ENCODE measurements at places on chromosomes 1 and 21.

DNA sequence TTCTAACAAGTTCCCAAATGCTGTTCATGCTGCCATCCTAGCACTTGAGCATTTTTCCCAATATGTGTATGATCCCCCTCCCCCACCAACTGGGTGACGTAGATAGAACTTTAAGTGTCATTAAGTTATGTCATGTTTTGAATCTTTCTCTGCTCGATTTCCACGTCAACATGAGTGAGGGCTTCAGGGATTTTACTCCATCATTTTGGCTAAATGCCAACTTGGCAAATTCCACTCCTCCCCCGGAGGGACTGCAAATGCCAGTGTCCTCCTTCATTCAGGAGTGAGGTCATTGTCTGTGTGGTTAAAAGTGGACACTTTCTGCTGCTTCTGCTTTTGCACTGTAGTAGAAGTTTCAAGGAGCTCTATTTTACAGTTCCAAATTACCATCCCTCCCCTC, 201.7 kb downstream of the FGGY start:
- DNase-seq, result no peak

GRCh38 chr1:184614667-184615066, 140.0 kb downstream of the EDEM3 start:
- DNase-seq, result no peak

DNA sequence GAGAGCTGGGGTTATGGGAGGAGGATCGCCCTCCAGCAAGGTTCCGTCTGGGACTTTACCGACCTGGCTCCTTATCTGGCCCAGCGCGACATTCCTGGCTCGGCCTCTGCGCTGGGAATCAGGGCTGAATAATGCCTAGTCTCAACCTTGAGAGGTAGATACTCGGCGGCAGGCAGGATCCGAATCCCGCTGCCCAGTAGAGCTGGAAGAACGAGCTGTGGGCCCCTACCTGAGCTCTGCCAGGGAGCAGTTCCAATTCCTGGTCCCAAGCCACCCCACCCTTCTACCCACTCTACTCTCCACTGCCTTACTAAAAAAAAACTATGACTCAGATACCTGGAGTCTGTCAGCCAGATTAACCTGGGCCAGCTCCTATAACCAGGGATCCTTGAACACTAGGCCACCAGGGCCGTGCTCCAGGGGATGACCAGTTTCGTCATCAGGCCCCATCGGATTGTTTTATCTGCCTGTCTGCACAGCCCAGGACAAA, 53.6 kb downstream of the RHBG start:
- no peak for DNase-seq

DNA sequence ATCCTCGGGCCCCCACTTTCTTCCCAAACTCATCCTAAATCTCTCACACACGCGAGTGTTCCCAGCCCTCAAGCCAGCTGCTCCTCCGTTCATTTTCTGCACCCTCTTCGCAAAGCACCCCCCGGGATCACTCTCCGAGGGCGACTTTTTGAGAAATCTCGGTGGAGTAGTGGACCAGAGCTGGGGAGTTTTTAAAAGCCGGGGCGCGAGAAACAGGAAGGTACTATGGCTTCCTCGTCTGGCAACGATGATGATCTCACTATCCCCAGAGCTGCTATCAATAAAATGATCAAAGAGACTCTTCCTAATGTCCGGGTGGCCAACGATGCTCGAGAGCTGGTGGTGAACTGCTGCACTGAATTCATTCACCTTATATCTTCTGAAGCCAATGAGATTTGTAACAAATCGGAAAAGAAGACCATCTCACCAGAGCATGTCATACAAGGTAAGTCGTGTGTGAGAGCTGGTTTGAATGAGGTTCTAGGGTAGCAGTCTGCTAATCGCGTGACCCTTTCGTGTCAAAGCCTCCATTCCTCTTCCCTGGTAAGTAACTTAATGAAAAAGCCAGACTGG, 800 bp downstream of the DR1 start:
- peak; percentile 17 for DNase-seq

GRCh38 chr1:86156566-86157455, at the start of gene COL24A1:
TSS of gene COL24A1 (minus strand) at chr1:86156772. CDS start at chr1:86156396, 376 bp downstream.
- no peak for DNase-seq

GRCh38 chr1:167457936-167458584, 60.3 kb downstream of the CD247 start:
- DNase-seq, result no peak

DNA sequence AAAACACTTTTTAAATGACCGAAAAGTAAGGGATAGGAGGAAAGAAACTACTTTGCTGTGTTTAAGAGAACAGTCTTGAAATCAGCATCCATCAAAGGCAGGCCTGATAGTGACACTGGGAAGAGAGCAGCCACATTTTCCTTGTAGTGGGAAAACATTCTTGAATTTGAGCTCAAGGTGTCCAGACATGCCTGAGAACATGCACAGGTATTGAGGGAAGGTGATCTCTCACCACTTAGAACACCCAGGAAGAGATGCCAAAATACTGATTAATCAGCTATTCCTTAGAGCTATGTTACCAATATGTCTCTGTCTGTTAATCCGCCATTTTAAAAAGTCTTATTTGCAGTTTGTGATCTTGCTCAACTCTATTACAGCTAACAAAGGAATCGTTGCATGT, 25.9 kb downstream of the IL12RB2 start:
- no peak for DNase-seq

GRCh38 chr1:2530513-2531361, 674 bp upstream of the HES5 start:
- no peak for DNase-seq

- no peak for DNase-seq
These were observed 72.5 kb downstream of the ST6GALNAC5 start for GRCh38 chr1:76939817-76940216.

GRCh38 chr1:227429447-227430359, 111.4 kb upstream of the CDC42BPA start:
- no peak for DNase-seq

GRCh38 chr1:207897188-207897587, 13.7 kb downstream of the CD34 start:
- no peak for DNase-seq

- no peak for DNase-seq
These were observed 5.0 kb downstream of the SYT11 start for GRCh38 chr1:155864393-155864792.

GRCh38 chr1:16425125-16426025, 11.8 kb downstream of the SPATA21 start:
- DNase-seq, result no peak

- DNase-seq, result no peak
These were observed 581.1 kb downstream of the KCNT2 start for GRCh38 chr1:196027127-196027526.

- no peak for DNase-seq
These were observed 18.8 kb upstream of the GPR137B start for GRCh38 chr1:236123563-236123962.

DNA sequence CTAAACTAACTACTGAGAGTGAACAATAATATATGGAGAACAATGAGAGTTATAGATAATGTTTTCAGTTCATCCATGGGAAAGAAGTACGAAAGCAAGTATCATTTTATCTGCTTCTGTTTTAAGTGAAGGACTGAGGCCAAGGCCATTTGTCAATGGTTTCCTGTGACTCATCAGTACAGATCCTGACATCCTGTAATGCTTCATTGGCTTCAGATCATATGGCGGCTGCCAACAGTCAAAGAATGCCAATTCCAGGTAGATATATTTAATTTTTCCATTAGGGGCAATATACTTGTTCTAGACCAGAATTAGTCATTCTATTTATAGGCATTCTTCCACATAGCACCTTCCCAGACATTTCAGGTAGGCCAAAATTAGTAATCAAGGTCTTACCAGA, 97.3 kb downstream of the USH2A start:
- no peak for DNase-seq

DNA sequence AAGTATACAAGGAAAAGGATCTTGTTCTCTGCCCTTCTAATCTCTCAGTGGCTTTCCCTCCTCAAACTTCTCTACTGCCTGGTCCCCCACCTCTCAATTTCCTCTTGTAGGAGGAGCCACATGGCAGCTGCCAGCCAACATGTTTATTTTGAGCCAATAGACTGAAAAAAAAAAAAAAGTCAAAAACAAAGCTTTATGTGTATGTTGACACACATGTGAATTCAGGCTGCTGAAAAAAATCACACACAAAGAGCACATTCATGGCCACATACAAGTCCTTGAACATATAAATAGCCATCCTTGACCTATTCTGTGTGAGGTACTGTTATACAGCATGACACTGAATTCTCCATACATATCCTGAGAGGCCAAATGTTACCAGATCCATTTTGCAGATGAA, 3.7 kb downstream of the PTPN14 start:
- DNase-seq, result no peak

DNA sequence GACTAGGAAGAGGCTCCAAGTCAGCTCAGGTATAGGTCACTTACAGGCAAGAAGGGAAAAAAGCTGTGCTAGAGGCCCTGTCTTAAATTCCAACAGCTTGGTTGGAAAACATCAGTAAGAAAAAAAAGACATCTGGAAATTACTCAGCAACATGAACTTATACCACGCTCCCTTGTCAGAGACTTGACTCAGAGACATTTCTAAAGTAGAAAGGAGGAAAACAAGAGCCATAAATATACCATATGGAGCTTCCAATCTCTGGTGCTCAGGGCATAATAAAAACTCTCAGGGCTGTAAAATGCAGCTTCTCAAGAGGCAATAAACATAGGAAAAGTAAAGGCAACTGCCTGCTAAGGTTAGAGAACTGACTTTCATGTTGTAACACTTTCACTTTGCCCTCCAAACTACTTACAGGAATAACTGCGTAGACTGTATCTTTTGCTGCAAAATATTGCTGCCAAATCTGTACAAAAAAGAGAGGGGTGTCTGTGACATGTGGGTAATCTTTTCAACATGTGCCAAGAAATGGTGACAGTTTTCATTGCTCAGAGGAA, 14.7 kb downstream of the ATPAF1 start:
- DNase-seq, result no peak

DNA sequence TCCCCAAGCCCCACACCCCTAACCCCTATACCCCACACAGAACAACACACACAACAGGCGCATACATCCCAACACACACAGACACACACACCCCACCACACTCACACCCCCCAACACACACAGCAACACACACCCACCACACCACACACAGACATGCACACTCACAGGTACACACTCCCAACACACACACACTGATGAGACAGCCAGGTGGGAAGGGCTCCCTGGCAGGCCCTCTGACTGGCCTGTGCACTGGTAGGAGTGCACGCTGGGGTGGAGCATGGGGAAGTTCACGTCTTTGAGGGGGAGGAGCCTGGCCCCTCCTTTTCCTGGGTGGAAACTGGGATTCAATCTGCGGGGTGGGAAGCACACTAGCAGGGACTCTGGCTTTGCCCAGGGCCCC, 116.7 kb downstream of the RHOU start:
- DNase-seq, result no peak

DNA sequence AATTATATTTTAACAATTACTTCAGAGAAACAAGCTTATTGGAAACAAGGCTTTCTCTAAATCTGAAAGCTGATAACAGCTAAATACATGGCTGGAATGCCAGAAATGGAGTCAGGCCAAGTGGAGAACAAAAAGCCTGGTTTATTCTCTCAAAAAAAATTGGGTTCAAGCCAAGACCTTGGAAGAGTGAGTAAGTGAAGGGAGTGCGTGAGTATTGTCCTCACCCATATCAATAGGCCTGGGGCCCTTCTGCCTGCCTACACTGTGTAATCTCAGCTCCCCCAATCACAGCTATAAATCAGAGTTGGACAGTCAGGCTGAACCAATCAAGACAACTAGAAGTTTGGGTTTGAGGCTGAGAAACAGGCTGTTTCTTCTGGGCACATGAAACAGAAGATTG, 7.4 kb downstream of the KYAT3 start:
- no peak for DNase-seq

- DNase-seq, result no peak
These were observed 36.5 kb upstream of the PDE9A start for GRCh38 chr21:42616941-42617340.

GRCh38 chr1:218779341-218780100, 394.2 kb upstream of the LYPLAL1 start:
- no peak for DNase-seq

All from activated T-cell treated with anti-CD3 and anti-CD28 coated beads, Interleukin-2, amount 50 U/mL, for 4 hours (primary cell).